ENCODE measurements at places on chromosomes 3 and 15.
A peak's percentile ranks its signal among the peaks of the same experiment; 100 is the strongest.

GRCh38 chr3:94043285-94043684 is 14.9 kb upstream of the STX19 start:
- no peak for DNase-seq

- DNase-seq: no peak
Measured at GRCh38 chr3:2822611-2823010, 287.6 kb downstream of the IL5RA start.

DNA sequence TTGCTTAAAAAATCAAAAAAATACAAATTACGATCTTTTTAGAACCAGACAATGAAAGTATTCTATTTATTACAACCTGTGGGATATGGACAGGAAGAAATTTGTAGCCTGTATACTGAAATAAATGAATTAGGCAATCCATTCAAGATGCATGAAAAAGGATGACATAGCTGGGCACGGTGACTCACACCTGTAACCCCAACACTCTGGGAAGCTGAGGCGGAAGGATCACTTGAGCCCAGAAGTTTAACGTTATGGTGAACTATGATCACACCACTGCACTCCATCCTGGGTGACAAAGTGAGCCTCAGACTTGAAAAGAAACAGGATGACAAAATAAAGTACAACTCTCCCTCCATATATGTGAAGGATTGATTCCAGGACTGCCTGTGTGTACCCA is 74.1 kb downstream of the MSL2 start:
- peak; percentile 21 for DNase-seq

DNA sequence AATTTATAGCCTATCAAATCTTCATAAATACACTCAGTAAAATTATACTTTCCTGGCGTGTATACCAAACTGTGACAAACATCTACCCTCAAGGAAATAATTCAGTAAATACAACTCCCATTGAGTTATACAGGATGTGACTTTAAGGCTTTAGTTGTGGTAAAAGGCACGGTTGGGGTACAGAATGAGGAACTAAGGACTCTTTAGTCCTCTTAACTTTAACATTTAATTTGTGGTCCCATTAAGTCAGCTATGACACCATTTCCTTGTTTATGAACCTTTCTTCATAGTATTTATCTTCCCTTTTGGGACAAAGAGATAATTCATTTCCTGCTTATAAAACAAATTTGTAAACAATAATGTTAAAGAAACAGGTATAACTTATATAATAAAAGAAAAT is 30.2 kb downstream of the IFT80 start:
- DNase-seq: peak; percentile 84
